ENCODE measurements at places on chromosomes 2 and 18.

DNA sequence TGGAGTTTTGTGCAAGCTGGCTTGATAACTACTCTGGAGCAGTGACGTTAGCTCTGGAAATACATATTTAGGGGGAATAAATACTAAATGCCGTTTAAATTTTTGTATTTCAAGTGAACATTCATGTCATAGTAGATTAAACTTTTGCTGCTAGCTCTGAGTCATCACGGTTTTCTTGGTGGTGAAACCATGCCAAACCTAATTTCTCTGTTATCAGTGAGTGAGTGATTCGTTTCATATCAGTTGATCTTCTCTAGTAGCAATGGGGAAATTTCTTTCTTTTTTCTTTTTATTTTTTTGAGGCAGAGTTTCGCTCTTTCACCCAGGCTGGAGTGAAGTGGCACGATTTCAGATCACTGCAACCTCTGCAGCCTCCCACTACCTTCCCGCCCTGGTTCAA, 211.1 kb downstream of the PTPRM start:
- no peak for DNase-seq

DNA sequence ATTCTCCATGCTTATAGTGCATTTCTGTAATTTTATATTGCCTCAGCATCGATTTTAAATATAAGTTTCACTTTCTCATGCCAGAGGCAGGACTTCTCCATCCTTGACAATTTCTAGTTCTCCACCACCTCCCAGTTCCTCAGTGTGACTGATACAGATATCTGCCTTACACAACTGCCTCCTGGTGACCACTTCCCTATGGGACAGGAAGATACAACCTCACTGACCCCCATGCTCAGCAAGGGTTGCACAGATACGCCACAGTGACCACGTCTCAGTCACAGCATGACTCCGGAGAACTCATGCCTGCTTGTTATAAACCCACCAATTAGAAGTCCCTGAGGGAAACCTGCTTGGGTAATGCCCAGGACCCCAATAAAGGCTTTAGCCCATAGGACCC, 284.0 kb upstream of the MC4R start:
- DNase-seq: no peak

- no peak for DNase-seq
Measured at GRCh38 chr2:212195626-212196025, 343.0 kb downstream of the ERBB4 start.

- no peak for DNase-seq
Measured at GRCh38 chr18:75214332-75214690, 3.7 kb downstream of the TSHZ1 start.

- no peak for DNase-seq
Measured at GRCh38 chr2:222311319-222311977, 12.7 kb upstream of the PAX3 start.

GRCh38 chr2:6164986-6165747, 473.0 kb downstream of the SOX11 start:
- no peak for DNase-seq

GRCh38 chr2:172427990-172428831, 825 bp downstream of the ITGA6 start:
- DNase-seq: peak; percentile 45

DNA sequence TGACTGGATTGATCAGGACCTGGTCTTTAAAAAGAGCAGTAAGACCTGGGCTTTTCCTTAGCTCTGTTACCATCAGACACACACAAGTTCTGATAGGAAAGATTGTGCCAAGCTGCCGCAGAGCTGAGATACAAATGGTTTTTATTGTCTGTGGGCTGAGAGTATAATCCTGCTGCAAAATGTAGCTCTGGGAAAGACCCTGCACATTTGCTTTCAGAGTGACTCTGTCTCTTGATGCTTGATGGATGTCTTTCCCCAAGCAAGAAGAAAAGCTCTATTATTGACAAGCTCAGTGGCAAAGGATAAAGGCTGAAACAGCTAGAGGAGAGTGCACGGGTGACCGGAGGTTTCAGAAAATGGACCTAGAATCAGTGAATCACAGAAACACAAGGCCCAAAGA, 95.3 kb upstream of the PARD3B start:
- no peak for DNase-seq

GRCh38 chr18:22800551-22800951, 132.6 kb upstream of the RBBP8 start:
- no peak for DNase-seq

DNA sequence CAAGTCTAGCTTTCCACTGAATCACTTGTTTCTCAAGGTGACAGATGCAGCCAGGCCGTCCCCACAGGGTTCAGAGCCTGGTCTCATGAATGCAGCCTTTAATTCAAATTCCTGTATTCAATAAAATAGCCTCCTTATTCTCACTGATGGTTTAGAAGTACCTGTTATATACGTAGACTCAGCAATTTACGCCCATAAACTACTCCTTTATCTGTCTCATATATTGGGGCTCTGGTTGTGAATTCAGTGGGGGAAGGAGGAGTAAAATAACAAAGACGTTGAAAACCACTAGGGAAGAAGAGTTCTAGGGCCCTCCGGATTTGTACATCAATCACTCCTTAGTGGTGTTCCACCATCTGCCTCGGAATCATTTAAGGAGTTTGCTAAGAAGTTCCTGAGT, 1.7 kb downstream of the OBSL1 start:
- no peak for DNase-seq

GRCh38 chr2:204860274-204860673, 315.0 kb downstream of the PARD3B start:
- DNase-seq: no peak

GRCh38 chr2:71700041-71700657, 246.8 kb downstream of the DYSF start:
- DNase-seq: no peak

- no peak for DNase-seq
Measured at GRCh38 chr18:53753601-53754000, 470.9 kb downstream of the MBD2 start.

- DNase-seq: no peak
Measured at GRCh38 chr2:223055140-223055539, 3.1 kb downstream of the KCNE4 start.

DNA sequence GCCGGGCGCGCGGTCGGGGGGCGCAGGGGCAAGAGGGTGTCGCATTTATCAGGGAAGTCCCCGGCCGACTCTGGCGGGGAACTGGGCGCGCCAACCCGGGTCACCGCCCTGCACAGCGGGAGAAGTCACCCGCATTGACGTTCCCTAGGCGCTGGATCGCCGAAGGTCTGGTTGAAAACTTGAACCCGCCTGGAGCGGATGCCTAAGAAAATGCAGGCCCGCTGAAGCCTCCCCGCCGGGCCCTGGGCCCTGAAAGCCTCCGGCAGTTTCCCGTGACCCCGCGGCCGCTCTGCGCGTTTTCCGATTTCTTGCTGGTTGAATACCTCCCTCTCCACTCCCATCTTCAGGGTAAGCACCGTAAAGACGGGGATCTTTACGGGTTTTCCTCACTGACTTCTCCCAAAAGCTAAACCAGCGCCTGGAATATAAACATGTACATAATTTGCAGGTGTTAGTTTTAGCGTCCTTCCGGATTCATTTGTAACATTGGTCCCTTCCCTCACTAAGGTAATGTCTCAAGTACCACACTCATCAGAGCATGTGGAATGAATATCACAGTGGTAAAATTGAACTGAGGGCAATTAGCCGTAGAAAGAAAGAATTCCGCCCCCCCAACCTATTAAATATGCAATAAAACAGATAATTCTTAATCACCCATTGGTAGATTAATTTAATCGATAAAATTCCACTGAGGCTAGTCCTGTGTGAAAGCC, 675 bp upstream of the SPIRE1 start:
- no peak for DNase-seq

DNA sequence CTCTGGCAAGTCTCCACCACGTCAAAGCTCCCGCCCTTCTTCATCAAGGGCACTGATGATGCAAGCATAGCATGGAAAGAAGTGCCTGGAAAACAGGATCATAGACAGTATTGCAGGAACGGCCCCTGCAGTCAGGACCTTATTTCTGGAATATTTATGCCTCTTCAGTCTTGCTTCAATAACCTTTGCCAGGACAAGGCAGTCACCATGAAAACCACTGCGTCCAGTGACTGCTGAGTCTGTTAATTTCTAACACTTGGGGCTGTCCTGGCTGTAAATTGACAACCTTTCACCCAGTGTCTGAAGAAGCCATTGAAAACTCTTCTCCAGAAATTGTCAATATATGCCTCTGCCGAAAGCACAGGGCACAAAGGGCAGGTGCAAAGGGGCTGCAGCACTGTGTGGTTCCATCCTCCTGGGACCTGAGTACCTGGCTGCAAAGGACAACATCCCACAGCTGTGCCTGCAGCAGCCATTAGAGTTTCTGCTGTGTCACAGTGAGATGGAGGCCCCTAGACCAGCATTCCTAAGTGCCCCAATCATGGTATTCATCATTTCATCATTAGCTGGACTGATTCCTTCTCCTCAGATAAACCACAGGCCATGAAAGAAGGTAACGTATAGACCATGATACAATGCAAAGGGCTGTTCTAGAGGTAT, 819.6 kb downstream of the RNF144A start:
- DNase-seq: no peak

DNA sequence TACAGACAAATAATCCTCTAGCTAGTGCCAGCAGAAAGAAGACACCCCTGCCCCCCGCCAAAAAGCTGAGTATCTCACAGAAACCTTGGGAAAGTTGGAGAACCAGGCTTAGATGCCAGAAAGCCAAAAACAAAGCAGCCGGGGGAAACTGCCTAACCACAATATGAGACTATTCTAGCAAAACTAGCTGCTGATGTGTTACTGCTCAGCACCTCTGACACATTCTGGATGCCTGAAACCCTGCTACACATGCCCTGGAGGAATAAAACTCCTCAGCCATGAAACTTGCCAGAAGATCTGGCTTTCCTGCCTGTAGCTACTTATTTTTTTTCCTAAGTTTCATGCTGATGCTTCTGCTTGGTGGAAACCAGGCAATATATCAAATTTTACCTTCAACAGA, 122.7 kb upstream of the GCFC2 start:
- no peak for DNase-seq

GRCh38 chr2:222380456-222380855, 43.9 kb upstream of the SGPP2 start:
- no peak for DNase-seq

- DNase-seq: no peak
Measured at GRCh38 chr2:170820757-170821530, 4.3 kb downstream of the GAD1 start.

GRCh38 chr2:217777906-217778305, 224.9 kb downstream of the TNS1 start:
- no peak for DNase-seq

All from activated CD4-positive, CD25-positive, alpha-beta regulatory T cell (primary cell).